ENCODE measurements at places on chromosomes 16 and 17.

- DNase-seq: no peak
These were observed 6.6 kb downstream of the CCL23 start for GRCh38 chr17:36011201-36011600.

DNA sequence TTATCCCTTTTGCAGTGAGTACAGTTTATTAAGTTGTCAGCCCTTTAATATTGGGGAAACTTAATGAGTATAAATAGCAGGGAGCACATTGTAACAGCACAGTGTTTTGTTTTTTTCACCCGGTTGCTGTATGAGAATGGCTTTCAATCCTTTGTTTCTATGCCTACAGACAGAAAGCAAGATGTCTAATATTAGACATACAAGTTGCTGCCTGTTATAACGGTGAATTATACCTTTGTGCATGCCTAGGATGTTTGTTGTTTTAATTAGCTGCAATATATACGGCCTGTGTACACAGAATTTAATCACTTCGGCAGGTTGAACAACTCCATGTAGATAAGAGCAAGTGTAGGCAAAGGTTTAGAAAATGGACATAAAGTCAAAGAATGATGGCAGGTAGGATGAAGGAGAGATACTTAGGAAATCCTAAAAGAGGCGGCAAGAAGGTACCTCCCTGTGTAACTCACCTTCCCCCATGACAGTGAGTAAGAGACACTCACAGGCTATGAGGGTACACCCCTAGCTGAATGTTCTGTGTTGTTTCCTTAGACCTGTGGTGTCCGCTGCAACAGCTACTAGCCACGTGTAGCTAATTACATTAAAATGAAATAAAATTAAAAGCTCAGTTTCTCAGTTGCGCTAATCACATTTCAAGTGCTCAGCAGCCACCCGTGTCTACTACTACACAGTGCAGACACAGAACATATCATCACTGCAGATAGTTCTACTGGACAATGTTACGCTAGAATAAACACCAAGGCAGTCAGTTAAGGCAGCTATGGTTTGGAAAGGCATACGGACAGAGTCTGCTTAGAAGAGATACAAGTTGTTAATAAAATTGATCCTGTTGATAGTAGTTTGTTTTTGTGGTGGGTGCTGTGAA, 10.9 kb downstream of the SLC7A6OS start:
- DNase-seq: no peak

GRCh38 chr17:8488901-8489300, 53.2 kb downstream of the NDEL1 start:
- no peak for DNase-seq

DNA sequence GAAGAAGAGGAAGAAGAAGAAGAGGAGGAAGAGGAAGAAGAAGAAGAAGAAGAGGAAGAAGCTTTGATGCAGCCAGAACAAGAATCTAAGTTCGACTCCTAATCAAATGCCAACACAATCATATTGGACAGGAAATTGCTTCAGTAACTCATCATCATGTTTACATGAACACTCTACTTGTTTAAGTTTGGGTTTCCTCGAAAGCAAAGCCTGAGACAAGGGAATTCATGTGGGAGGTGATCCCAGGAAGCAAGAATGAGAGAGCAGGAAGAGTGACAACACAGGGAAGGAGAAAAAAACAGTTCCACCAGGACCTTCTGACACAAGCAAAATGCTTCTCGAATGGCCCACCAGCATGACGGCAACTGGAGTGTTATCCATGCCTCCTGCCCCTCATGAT, 279.0 kb downstream of the PMP22 start:
- no peak for DNase-seq

DNA sequence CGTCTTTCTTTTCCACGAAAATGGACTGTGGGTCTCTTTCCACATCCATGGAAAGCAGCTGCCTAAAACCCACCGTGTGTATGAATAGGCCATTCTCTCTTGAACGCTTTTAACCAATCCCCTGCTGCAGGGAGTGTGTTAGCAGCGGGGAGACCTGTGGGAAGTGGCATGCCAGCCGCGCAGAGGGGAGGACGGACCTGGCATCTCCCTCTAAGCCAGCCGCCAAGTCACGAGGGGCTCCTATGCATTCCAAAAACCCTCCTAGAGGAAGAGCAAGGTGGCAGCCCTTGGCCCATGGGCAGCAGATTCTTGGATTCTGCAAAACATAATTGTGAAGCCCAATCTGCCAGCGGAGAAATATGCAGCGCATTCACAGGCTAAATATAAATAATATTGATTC, 15.4 kb downstream of the RBFOX3 start:
- no peak for DNase-seq
